ENCODE measurements at places on chromosomes 2 and 18.

- DNase-seq: no peak
Measured at GRCh38 chr2:232884001-232884421, 13.9 kb downstream of the SNORC start.

- no peak for DNase-seq
Measured at GRCh38 chr2:55357927-55358326, 61.7 kb downstream of the CCDC88A start.

DNA sequence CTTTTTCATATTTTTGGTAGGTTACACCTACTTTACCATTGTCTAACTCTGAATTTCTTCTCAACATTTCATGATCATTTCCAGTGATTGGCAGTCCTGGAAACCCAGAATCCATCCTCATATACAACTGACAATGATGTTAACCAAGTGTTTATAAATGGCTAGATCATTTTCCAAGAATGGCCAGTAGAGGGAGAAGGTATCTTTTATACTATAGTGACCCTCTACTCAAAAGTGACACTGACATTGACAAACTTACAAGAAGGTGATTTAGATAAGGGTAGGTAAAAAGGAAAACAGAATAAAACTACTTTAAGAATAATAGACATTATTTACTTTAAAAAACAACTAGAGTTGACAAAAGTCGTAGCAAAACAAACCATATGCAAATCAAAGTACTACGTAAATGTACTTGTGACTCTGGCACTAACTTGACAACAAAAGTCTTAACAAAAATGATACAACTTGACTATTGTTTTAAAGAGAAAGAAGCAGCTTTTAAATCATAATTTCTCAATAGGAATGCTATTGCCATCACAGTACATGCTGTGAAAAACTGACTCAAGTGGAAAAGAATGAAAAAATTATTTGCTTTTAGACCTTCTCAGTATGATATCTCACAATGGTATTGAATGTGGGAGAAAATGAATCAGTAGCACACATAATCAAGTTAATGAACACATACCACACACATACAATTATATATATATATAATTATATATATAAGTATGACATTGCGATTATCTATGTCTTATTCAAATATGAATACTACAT lies 76.6 kb upstream of the GRB14 start:
- DNase-seq: peak; percentile 7

DNA sequence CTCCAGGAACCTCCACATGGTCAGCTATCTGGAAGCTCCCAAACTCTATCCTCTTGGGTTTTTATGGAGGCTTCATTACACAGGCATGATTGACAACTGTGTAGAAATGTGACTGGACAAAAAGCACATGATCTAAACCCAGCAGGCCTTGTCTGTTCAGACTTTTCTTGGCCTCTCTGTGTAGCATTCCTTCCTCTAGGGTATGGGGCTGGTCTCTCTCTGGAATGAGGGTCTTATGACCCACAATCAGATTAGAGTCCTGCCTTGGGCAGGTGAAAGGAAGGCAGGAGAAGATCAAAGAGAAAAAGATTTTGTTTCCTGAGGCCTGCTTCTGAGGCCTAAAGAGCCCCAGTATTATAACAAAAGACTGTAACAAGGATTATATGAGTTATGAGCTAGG lies 162.7 kb downstream of the SP3 start:
- DNase-seq: no peak

GRCh38 chr2:173866874-173867618 lies 98.1 kb downstream of the SP3 start:
- peak; percentile 26 for DNase-seq

- no peak for DNase-seq
Measured at GRCh38 chr2:42888321-42889245, 96.2 kb upstream of the HAAO start.

GRCh38 chr2:122078451-122078850 lies 323.0 kb downstream of the TSN start:
- no peak for DNase-seq

DNA sequence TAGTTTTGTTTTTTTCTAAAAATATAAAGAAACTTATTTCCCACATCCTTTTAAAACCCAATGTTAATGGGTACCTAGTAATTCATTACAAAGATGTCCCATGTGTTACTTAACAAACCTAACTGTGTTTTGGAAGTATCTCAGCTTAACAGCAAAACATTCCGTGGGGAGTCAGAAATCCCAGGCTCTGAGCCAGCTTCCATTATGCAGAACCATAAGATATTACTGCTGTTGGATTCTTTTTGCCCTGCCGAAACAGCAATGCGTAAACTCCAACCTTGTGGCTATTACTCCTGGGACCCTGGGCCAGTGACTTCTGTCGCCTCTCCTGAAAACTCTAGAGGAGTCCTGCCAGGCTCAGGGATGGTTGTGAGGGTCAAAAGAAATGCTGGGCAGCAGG lies 174.1 kb downstream of the UXS1 start:
- no peak for DNase-seq

DNA sequence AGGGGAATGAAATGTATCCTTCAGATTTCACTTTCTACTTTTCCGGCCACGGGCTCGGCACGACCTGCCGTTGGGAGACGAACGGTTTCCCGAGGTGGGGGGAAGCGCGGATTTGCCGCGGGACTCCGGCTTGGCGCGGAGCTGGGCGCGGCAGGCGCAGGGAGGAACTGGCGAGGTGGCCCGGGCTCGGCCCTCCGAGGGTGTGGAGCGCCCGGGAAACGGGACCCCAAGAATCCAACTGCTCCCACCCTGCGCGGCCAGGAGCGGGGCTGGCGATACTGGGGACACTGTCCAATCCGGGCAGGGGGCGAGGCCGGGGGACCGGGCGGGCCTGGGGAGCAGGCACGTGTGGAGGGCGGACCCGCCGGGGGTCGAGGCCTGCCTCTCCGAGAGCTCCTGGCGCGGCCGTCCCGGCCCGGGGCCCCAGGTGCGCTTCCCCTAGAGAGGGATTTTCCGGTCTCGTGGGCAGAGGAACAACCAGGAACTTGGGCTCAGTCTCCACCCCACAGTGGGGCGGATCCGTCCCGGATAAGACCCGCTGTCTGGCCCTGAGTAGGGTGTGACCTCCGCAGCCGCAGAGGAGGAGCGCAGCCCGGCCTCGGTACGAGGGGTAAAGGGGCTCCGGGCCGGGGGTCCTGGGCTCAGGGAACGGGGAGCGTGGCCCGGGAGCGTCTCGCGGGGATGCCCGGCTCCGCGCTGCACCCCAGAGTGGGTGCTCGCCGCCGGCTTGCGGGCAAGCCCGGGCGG lies at the start of gene ANXA4:
ANXA4 (plus strand) TSS at position 560 of the 747 bp plus-strand sequence. CDS start 39,432 bp downstream, outside the sequence.
- DNase-seq: no peak

- DNase-seq: peak; percentile 13
Measured at GRCh38 chr18:35941299-35941698, 31.2 kb upstream of the RMP24 start.

DNA sequence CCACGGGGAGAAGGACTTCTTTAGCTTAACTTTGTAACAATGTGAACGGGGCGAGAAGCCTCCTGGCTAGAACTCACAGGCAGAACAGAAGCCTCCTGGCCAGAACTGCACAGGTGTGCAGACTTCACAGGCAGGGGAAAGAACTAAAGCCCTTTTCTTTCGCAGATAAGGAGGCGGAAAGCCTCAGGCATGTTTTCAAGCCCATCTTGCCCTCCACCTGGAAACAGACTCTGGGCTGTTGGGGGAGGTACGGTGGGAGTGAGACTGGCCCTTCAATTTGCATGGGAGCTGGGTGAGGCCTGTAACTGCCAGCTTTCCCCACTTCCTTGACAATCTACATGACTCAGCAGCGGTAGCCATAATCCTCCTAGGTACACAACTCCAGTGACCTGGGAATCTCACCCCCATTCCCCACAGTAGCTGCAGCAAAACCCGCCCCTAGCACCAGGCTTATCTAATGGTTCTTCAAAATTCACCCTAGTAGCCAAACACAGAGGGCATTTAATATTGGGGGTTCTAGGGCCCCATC lies 22.9 kb upstream of the ABCA12 start:
- no peak for DNase-seq

GRCh38 chr2:17757321-17757720 lies 3.4 kb downstream of the GEN1 start:
- DNase-seq: no peak

- no peak for DNase-seq
Measured at GRCh38 chr2:219576505-219577388, 4.6 kb downstream of the INHA start.

DNA sequence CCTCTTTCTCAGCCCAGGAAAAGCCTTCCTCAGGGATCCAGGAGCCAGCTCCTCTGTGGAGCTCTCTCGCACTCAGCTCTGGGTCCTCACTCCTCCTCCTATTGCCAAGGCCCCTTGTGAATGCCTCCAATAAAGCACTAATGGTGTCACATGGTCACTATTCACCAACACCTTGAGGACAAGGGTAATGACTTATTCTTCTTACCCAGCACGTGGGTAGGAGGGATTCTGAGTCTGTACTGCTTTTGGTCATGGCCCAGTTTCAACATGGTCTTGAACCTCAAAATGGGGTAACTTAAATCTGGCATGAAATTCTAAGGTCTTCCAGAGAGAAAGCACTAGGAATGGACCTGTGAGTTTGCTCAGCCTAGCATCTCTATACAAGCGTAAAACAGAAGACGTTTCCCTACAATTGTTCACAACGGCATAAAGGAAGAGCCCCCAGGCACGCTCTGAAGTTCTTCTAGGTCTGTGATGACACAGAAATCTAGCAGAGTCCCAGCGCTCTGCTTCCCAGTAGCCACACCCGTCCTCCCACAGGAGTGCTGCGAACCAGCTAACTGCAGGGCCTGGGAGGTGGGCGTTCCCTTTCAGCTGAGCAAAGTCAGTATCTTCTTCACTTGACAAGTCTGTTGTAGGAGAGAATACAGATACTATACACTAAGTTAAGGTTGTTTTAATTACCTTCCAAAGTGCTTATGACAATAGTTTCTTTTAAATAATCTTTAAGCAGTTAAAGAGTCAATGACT lies 14.6 kb upstream of the KIDINS220 start:
- no peak for DNase-seq

DNA sequence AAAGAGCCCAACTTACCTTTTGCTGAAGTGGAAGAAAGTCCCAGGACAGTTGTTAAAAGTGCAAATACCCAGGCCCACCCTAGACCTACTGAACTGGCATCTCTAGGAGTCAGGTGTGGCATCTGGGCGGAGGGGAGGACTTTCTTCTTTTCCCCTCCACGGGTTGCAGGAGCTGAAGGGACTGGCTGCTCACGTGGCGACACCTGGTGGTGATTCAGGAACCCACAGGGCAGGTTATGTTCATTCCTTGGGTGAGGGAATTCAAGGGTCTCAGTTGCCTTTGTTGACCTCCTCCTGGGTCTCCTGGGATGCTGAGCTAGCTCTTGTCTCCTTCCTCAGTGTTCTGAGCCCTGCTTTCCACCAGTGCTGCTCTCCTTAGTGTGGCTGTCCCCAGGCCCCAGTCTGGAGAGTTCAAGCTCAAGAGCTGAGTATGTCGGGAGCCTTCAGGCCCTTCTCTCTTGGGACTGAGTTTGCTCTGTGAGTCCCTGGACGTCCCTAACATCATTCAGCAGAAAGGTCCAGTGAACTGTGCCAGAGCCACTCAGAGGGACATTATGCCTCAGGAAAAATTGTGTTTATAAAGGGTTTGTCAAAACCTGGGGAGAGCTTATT lies 56.9 kb downstream of the DYSF start:
- DNase-seq: peak; percentile 54

GRCh38 chr18:28725876-28726275 lies 548.9 kb upstream of the CDH2 start:
- DNase-seq: no peak

GRCh38 chr2:7191932-7192331 lies 274.7 kb downstream of the RNF144A start:
- no peak for DNase-seq

GRCh38 chr18:36734596-36734995 lies 94.2 kb downstream of the TPGS2 start:
- no peak for DNase-seq

DNA sequence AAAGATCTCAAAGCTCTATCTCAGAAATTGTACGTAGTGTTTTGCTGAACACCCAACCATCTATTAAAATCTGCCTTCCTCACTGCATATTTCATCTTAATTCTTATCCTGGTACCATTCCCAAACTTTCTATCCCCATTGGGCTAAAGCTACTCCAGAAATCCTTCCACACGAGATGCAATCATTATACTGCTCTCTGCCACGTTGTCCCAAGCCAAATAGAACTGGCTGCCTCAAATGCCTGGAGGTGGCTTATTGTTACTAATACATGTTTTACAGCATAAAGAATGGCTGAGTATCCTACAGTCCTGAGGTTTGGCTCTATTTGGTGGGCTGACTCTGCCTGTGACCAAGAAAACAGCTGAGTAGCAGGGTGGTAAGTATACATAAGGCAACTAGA lies 306.0 kb upstream of the ACVR2A start:
- DNase-seq: no peak
